Colonic mucosa (tissue), 4 donors: ENCODE measurements at places on chromosomes 13 and 19. TPM values are rescaled to one million over a fixed set of nuclear protein-coding genes. Genes with fewer than 3 reads are reported as not detected.

The SPACA4 gene
- not detected for total RNA-seq

The LHB gene
- total RNA-seq: not detected

GRCh38 chr19:44943801-44944249, 1.8 kb downstream of the APOC4 start:
- DNase-seq: peak; percentile 48

DNA sequence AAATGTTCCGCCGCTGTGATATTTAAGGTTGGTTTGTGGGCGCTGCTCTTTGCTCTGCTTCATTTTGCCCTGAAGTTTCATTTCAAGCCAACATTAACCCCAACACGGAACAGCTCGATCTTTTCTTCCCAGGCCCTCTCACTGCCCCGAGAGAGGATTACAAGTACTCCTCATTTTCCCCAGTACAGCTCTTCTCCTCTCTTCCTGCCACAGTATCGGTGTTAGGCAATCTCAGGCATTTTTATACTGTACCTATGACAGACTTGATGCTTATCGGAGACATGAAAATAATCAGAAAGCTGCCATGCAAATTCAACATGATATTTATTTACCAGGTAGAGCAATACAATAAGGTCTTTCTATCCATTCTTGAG, 1.3 kb upstream of the EDNRB start:
- DNase-seq: no peak

GRCh38 chr19:29505097-29505824, 20.5 kb upstream of the VSTM2B start:
- no peak for DNase-seq

DNA sequence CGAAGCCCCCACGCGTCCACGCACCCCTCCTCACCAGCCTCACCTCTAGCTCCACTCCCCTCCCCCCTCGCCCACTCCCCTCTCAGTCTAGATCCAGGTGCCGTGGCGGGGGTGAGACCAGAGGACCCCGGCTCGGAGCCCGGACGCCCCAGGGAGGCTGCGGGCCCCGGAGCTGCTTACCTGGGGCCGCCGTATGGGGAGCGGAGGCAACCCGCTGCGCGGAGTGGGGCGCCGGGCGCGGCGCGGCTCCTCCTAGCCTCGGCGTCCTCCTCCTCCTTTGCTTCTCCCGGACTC, 353 bp downstream of the ENOX1 start:
- DNase-seq: peak; percentile 17

GRCh38 chr13:50161052-50161451, 145.8 kb downstream of the KCNRG start:
- DNase-seq: no peak

DNA sequence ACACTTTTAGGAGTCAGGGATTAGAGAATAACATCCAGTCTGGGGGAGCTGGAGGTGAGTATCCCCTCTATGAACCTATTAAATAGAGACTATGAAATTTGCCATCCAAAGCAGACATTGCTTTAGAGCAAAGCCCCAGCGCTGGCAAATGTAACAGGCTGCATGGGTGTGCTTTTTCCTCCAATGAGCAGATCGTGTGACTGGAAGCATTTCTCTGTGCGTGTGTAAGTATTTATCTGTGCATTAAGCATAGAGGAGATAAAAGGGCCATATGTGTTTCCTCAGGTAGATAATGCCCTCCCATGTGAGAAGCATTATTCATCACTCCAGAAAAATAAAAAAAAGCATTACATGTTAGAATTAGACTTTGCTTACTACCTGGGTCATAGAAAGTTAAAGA, 924 bp downstream of the TNFSF13B start:
- no peak for DNase-seq
